ENCODE measurements at places on chromosomes 3 and 15. TPM values are rescaled to one million over a fixed set of nuclear protein-coding genes. Genes with fewer than 3 reads are reported as not detected.

PLAAT1 gene
- 5.2 TPM for total RNA-seq

SAMD7 gene
- total RNA-seq, result not detected

DNA sequence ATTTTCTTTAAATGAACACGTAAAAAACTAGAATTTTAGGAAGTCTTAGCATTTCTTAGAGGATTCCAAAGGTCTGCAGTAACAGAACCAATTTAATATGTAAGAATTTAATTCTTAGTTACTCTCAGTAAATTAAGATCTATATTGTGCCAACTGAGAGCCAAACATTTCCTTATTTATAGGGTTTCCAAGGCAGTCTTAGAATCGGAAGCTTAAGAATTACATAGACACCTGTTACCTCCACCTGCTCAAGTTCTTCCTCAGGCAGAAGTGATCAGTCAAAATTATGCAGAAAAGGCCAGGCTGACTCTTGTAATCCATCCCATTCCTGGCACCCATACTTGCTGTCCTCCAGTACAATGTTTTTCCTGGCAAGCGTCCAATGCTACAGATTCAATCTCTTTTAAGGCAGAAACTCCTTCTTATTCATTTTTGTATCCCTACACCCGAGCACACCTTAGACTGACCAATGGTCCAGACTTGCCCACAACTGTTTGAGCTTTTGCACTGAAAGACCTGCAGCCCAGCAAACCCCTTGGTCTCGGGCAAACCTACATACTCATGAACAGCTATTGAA is 64.3 kb downstream of the NCEH1 start:
- no peak for DNase-seq

GRCh38 chr3:45119824-45120358 is 26.3 kb downstream of the CDCP1 start:
- no peak for DNase-seq

GRCh38 chr3:187878772-187879518 is 133.7 kb upstream of the BCL6 start:
- DNase-seq, result no peak

DNA sequence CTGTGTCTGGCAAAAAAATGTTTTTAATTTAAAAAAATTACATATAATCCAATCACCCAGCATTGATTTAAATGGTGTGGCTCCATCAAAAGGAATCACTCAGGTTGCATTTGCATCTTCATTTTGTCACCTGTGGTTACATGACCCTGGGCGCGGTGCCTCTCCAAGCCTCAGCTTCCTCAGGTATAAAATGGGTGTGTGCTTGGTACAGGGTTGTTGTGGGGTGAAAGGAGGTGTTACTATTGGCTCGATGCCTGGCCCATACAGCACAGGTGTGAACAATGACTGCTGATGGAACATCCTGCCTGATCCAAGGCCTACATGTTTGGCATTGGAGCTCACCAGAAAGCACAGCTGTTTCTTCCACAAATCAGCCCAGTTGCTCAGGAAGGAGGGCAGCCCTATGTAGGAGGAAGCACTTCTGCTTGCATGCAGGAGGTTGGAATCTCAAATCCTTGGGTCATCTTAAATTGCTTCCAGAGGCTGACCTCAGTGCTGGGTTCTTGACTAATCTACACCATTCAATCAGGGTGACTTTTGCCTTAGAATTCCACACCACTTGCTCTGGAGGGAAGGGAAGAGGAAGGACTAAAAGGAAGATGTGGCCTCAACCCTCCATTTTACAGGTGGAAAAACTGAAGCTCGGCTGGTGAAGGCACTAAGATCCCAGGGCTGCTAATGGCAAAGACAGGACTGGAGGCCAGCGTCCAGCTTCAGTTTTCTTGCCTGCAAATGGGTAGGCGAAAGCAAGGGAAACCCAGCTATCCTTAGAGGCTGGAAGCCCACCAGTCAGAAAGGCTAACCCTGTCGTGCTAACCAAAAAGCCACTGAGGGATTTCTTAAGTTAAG is 31.7 kb downstream of the BHLHE40 start:
- no peak for DNase-seq

- DNase-seq, result no peak
Observed at GRCh38 chr15:26017665-26018064, 154.5 kb upstream of the ATP10A start.

DNA sequence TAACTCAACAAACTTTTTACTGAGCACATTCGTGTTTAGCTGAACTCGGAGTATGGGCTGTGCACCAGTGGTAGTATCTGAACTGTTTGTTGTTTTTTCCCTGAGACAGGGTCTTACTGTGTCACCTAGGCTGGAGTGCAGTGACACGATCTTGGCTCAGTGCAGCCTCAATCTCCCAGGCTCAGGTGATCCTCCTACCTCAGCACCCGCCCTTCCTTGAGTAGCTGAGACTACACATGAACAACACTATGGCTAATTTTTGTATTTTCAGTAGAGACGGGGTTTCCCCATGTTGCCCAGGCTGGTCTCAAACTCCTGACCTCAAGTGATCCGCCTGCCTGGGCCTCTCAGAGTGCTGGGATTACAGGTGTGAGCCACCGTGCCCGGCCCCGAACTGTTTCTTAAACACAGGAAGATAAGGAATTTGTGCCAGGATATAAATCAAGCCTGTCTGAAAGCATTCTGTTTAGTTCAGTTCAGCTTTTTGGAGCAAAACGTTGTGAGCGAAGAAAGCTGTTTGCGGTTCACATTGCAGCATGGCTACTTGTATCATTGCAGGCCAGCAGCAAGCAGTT is 40.4 kb upstream of the SKOR1 start:
- DNase-seq, result no peak

All from glomerular endothelial cell (primary cell).